ENCODE measurements at places on chromosomes 2 and 18.

GRCh38 chr2:96236882-96237281 lies 28.3 kb upstream of the STARD7 start:
- no peak for DNase-seq

- no peak for DNase-seq
Observed at GRCh38 chr18:62282188-62282629, 42.9 kb upstream of the TNFRSF11A start.

DNA sequence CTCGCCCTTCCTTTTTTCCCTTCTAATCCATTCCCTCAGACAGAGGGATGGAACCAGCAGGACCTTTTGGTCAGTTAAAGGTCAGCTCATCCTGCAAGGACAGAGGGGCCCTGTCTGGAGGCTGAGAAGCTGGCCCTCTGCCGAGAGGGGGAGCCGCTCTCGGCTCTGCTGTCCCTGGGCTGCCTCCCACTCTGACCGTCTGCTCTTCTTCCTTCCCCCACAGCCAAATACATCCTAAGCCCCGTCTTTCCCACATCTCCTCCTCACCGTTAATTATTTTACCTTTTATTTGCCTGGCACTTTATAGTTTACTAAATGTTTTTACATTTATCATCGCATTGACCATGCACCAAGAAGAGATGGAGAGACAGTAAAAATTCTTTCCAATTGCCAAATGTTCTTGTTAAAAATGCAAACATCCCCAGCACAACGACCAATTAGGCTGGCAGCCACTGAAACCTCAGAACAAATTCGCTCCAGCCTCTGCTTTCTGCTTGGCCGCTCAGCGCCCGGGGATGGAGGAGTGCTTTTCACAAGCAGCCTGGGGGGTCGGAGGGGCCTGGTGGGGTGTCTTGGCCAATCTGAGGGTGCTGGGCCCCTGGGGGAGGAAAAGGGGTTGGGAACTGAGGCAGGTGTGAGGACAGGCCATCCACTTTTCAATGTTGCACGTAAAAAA lies 123.7 kb downstream of the TNS1 start:
- DNase-seq: no peak

DNA sequence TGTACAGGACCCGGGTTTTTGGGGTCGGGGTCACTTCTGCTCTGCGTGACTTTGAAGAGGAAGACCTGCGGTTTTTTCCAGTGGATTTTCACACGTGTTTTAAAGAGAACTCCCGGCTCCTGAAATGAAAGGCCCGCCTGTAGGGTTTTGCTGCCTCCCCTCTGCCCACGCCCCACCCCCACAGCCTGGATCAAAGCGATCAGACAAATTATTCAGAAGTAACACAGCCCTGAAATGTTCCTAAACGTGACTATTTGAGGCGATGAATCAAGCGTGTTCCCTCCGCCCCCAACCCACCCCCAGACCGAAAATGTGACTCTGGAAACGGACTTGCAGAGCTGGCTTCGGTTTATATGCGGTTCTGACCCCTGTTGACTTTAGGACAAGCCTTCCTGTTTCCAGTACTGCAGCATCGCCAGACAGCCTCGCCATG lies 28.7 kb upstream of the SMIM21 start:
- DNase-seq: peak; percentile 11

DNA sequence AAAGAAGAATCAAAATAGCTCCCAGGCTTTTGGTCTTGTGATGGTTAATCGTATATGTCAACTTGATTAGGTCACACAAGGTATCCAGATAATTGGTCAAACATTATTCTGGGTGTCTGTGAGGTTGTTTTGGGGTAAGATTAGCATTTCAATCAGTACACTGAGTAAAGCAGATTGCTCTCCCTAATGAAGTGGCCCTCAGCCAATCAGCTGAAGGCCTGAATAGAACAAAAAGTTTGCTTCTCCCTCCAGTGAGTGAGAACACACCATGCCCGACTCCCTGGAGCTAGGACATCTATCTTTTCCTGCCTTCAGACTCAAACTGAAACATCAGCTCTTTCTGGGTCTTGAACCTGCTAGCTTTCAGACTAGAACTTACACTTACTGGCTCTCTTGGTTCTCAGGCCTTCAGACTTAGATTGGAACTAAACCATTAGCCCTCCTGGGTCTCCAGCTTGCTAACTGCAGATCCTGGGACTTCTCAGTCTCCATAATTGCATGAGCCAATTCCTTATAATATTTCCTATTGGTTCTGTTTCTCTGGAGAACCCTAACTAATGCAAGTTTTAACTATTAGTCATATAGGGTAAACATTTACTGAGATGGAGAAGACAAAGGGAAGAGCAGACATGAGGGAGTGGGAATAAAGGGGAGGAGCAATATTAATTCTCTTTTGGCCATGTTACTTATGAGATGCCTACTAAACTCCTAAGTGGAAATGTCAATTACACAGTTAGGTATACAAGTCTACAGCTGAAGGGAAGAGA lies 25.5 kb downstream of the LNPK start:
- DNase-seq: no peak

GRCh38 chr18:72878561-72878960 lies 10.8 kb upstream of the NETO1 start:
- no peak for DNase-seq

DNA sequence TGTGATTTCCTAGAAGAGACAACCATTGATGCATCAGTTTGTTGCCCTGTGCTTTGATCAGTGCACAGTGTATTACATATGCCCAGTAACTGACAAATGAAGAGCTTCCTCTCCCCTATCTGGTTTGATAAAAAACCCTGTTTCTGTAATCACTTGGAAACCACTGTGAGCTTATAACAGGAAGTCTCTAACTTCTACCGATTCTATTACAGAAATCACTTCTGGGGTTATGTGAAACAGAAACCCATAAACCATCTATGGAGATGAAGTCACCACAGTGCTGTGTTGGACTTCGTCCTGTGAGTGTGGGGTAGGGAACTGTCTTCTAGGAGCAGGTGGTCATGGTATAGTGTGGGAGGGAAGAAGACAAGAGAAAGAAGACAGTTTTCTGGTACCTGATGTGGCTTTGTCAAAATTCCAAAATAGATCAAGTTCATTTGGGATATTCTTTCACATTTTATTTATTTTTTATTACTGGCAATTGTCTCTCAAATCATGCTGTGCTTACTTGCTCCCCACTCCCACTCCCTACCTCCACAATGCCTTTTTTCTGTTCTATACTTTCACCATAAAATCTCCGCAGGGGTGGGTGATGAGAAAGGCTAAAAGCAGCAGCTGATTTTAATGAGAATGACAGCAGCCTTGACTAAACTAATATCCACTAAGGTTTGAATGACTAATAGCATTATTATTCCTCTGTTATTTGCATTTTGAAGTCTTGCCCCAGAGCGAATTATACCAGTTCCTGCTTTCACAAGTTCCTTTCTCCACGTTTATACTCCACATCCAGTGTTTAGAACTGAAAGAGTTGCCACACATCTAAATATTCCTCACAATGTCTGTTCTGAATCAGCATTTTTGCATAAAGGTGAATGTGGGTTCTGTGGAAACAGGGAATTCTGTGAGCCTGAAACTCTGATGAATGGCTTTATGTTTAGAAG lies 41.7 kb upstream of the RND3 start:
- DNase-seq: peak; percentile 66

DNA sequence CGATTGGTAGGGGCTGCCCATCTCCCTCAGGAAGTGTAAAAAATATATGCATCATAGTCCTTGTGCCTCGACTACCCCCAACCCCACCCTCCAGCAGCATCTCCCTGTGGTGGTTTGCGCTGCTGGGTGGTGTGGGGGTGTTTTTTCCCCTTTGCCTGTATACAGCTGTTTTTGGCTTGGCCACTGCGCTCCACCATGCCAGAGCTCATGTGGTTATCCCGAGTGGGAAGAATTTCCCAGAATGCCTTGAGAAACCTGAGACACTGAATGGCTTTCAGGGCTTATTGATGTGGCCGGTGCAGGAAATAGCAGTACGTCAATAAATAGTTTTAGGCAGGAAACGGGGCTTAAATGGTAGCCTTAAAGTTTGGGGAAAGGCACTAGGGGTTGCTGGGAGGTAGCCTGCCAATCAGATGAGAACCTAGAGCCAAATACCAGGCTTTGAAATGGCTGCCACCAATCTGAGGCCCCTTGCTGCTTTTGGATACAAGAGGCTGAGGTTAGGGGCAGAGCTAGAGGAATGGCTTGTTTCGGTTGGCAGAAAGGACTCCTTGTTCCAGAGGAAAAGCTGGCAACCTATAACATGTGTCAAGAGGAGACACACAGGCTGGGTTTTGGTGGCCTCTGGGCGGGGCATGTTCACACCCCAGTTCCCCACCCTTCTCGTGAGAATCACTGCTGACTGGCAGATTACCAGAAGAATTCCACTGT lies 144.1 kb downstream of the SMAD7 start:
- no peak for DNase-seq

DNA sequence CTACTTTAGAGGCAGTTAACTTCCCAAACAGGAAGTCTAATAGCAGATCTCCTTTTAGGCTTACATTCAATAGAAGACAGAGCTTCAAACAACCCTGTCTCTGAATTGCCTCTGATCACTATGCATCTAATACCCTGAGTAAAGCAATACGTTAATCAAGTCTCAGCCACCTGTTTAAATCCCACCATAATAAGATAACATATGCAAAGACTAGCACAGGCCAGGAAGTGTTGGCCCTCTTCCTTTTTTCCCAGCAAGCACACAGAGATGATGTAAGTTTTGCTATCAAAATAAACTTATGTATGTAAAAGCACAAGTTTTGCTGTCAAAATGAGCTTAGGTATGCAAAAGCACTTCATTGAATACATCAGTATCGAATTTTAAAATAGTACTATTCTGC lies 385.5 kb downstream of the RND3 start:
- DNase-seq: no peak

DNA sequence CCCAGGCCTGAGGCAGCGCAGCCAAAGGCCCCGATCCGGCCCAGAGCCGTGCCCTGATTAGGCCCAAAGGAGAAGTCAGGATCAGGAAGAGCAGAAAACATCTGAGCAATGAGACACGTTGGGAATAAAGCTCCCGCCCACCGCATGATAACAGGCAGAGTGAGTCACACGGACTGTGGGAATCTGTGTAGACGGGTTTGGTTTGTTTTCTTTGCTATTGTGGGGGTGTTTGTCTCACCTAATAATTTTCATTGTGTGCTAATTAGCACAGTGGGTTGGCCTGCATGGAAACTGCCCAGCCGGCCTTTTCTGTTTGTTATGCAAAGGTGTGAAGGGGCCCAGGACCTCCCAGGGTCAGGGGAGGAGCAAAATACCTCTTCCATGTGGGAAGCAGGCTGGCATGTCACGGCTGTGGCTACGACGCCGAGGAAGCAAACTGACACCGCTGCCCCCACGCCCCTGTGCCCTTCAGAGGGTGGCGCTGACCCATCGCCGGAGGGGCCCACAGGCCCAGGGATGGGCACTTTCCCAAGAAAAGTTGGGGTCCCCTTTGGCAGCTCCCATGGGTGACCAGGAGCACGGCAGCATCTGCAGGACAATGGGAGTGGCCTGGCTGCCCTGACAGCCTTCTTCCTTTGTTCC lies 68.4 kb upstream of the CTDP1 start:
- peak; percentile 61 for DNase-seq

DNA sequence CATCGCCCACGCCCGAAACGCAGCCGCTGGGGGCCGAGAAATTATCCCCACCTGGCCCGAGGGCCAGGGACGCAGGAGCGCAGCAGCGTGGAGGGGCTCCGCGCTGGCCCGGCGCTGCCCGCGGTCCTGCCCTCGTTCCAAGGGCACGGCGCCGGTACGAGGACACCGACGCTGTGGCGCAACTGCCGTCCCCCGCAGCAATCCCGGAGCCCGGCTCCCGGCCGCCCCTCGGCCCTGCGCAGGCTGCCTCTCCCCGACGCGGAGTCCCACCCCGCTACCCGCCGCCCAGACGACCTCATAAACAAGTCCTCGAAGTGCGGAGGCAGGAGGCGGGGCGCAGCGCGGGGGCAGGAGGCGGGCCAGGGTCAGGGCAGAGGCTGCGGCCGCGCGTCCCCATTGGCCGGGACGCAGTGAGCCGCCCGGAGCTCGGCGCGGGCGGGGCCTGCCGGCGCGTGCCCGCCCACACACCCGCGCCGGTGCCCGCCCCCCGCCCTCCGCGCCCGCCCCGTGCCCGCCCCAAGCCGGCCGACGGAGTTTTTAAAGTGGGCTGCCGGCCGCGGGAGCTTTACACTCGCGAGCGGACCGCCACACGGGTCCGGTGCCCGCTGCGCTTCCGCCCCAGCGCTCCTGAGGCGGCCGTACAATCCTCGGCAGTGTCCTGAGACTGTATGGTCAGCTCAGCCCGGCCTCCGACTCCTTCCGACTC lies at the start of gene EPAS1:
TSS of gene EPAS1 (plus strand) at position 568 of the 706 bp plus-strand sequence. CDS start 505 bp downstream, outside the sequence.
- peak; percentile 97 for DNase-seq

GRCh38 chr2:46073540-46074046 lies 223.6 kb upstream of the EPAS1 start:
- no peak for DNase-seq

GRCh38 chr18:3463051-3463450 lies 13.1 kb downstream of the TGIF1 start:
- DNase-seq: no peak

- no peak for DNase-seq
Observed at GRCh38 chr2:8457092-8457481, 224.8 kb upstream of the ID2 start.

GRCh38 chr2:99153921-99154604 lies 679 bp downstream of the TSGA10 start:
- no peak for DNase-seq

GRCh38 chr2:25955036-25955435 lies 27.3 kb downstream of the KIF3C start:
- no peak for DNase-seq

DNA sequence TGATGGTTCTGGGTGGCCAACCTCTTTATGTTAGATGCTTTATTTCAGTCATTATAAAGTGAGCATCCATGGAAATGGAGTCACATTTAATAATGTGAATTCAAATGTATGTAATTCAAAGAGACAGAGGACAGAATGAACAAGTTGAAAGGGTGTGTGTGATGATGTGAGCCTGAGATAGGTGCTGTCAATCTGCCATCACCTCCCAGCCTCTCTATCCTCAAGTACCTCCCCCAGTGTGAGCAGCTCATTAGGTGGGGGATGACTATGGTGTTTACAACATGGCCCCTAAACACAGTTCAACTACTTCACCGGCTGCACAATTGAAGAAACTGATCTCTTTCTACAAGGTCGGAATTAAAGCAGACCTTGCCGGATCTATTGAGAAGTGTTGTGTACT lies 74.7 kb upstream of the IGFBP5 start:
- no peak for DNase-seq

DNA sequence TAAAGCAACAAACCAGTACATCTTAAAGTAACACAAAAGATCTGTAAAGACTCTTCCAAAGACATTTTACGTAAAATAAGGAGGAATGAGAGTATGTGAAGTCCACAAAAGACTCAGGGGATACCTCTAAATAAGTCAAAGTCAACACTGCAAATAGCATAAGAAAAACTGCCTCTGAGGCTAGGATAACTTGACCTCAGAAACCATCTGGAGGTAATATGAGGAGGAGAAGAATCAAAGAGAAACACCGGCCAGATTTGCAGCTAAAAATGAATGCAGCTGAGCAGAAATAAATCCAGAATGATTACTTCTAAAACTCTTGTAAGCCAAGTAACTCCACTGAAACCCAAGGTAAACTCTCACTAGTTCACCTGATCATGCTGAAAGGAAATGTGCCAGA lies 52.2 kb upstream of the ERMN start:
- no peak for DNase-seq

- DNase-seq: no peak
Observed at GRCh38 chr2:227221120-227221519, 56.7 kb downstream of the COL4A3 start.

Measured in suppressor macrophage treated with lipopolysaccharide for 1 hour (primary cell).